ENCODE measurements at places on chromosomes 16 and 17.
A peak's percentile ranks its signal among the peaks of the same experiment; 100 is the strongest.

- no peak for DNase-seq
These were observed 30.5 kb upstream of the CACNG1 start for GRCh38 chr17:67013891-67014290.

- DNase-seq: peak; percentile 76
These were observed 2.2 kb upstream of the PLEKHH3 start for GRCh38 chr17:42678951-42679491.

- DNase-seq: no peak
These were observed 112.2 kb downstream of the PITPNC1 start for GRCh38 chr17:67489273-67489672.

DNA sequence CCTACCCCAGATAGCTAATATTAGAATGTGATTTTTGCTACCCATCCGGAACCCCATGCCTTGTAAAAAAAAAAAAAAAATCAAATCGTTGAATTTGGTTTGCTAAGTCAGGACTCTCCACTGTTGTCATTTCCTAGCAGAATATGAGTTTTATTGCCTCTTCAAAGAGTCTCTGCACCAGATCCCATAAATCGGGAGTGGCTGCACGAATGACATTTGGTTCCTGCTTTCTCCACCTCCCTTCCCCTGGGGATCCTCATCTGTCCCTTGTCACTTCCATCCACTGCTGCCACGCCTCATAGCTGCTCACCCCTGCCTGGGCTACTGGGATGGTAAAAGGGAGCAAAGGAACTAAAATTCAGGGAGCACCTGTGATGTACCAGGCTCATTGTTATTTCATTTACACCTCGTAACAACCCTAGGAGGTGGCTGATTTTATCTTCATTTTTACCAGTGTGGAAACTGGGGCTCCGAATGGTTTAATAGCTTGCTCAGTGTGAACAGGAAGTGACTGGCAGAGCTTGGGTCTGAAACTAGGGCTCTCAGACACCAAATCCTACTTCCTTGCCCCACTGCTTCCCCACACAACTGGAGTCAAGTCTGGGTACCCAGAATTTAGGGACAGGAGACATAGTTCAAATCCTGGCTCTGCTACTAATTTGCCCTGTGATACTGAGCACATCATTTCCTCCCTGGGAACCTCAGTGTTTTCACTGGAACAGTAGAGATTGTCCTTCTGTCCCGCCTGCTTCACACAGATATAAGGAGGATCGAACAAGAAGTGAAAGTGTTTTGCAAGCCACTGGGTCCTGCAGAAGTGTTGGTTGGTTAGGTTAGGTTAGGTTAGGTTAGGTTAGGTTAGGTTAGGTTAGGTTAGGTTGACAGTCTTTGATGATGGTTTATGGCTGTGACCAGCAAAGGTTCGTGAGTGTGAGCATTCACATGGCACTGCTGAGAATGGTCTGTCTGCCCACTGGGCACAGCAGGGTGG lies 585 bp upstream of the KRT36 start:
- DNase-seq: no peak

GRCh38 chr17:74744349-74744713 lies 4.1 kb upstream of the NHERF1 start:
- no peak for DNase-seq

DNA sequence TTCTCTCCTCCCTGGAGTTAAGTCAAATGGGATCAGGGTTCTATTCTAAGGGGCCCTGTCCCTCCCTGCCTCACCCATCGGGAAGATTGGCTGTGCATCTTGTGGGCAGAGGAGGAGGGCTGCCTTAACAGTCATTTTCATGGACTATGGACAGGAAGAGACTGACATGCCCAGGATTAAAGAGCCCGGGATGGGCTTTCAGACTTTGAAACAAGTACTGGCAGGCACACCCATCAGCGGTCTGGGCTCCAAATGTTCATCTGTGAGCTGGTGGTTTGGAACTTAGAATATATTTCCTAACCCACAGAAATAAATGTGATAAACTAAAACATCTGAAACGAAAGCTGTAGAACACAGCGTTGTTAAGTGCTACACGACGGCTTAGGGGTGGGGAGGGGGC lies 6.5 kb downstream of the SLC6A4 start:
- DNase-seq: no peak

GRCh38 chr17:75695141-75695829 lies 26.0 kb upstream of the ITGB4 start:
- DNase-seq: no peak

GRCh38 chr17:8345951-8346665 lies 6.5 kb downstream of the ODF4 start:
- no peak for DNase-seq

GRCh38 chr17:73091770-73092522 lies 542 bp downstream of the SLC39A11 start:
- peak; percentile 51 for DNase-seq

DNA sequence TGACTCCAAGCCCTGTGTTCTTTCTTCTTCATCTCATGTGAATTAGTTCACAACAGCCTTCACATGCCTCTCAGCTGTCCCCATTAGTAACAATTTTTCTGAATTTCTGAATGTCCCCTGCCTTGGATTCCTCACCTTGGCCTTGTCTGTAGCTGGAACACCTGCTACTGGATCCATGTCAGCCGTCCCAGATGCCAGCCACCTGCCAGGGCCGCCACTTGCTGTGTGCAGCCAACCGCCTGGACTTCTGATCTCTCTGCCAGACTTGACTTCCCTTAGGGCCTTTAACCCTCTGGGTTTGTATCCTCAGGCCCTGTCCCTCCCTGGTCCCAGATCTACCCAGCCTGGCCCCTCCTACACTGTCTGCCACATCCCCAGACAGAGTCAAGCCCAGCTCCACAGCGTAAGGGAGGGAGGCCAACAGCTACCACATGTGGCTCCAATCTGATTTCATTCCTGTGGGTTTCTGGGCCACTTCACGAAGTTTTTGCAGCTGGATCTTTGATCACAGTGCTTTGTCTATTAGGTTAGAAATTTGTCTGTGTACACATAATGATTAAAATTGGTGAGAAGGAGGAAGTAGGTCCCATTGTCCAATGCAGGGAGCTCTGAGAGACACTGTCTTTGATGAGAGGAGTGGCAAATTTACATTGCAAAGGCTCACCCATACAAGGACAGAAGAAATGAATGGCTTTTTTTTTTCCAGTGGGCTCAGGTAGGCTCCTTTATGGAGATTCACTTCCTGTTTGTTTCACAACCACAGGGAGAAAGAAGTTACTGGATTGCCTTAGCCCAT lies 15.3 kb downstream of the MPP2 start:
- no peak for DNase-seq

GRCh38 chr17:8935191-8935590 lies 30.3 kb downstream of the PIK3R5 start:
- no peak for DNase-seq

GRCh38 chr16:6204945-6205344 lies 1107.3 kb upstream of the EEF2KMT start:
- DNase-seq: no peak

- DNase-seq: peak; percentile 70
These were observed 134.8 kb downstream of the XYLT1 start for GRCh38 chr16:17335826-17336529.

- no peak for DNase-seq
These were observed 8.2 kb downstream of the ZNF689 start for GRCh38 chr16:30601966-30602365.

- no peak for DNase-seq
These were observed 1.5 kb upstream of the TBCD start for GRCh38 chr17:82750241-82750908.

- DNase-seq: no peak
These were observed 9.7 kb downstream of the NEUROD2 start for GRCh38 chr17:39598047-39598481.

DNA sequence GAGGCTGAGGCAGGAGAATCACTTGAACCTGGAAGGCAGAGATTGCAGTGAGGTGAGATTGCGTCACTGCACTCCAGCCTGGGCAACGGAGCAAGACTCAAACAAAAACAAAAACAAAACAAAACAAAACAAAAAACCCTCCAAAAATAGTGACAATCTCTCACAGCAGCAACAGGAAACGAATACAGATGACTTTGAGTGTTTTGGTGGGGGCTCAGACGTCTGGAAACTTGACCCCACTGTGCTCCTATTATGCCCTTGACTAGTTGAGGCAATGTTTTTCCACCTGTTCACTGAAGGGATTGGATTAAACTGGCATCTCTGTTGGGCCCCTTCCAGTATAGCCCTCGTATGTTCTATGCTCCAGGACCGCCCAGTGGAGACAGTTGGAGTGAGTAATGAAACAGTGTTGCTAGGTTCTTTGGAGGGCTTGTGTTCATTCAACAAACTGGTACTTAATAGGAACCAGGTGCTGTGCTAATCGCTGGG lies 167.0 kb downstream of the UTP18 start:
- peak; percentile 39 for DNase-seq

DNA sequence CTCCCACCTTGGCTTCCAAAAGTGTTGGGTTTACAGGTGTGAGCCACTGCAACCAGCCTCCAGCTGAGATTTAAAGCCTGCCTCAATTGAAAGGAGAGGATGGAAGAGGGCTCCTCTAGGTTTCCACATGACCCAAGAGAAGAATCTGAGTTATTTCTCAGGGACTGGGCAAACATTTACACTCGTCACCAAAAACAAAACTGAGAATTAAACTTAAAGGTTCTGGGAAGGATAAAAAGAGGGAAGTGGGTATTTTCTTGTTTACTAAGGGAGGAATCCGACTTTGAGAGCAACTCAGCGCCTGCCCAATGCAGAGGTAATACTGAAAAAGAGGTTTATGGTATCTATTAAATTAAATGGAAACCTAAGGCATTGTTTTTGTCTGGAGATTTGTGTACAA lies 13.3 kb downstream of the HOXB1 start:
- DNase-seq: no peak

GRCh38 chr17:7807206-7807605 lies 26.8 kb upstream of the KDM6B start:
- no peak for DNase-seq

- no peak for DNase-seq
These were observed 224.6 kb upstream of the GOT2 start for GRCh38 chr16:58958749-58959148.
